ENCODE measurements at places on chromosomes 1 and 21.

DNA sequence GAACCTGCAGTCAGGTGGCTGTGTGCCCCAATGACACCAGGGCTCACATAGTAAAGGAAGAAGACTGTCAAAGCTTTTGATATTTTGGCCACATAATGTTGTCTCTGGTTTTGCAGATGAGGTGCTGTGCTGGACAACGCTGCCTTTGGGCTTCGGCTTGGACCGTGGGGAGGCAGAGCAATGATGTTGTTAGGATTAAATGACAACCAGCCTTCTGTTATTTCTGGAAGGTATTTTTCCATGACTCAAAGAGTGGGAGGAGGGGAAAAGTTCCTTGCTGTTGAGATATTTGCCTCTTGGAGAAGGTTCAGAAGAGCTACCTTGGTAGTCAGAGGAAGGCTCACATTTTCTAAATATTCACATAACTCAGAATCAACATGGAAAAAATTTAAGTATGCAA is 187.3 kb upstream of the GALNT2 start:
- no peak for DNase-seq

GRCh38 chr1:51147394-51147793 is 45.4 kb downstream of the C1orf185 start:
- DNase-seq: no peak

DNA sequence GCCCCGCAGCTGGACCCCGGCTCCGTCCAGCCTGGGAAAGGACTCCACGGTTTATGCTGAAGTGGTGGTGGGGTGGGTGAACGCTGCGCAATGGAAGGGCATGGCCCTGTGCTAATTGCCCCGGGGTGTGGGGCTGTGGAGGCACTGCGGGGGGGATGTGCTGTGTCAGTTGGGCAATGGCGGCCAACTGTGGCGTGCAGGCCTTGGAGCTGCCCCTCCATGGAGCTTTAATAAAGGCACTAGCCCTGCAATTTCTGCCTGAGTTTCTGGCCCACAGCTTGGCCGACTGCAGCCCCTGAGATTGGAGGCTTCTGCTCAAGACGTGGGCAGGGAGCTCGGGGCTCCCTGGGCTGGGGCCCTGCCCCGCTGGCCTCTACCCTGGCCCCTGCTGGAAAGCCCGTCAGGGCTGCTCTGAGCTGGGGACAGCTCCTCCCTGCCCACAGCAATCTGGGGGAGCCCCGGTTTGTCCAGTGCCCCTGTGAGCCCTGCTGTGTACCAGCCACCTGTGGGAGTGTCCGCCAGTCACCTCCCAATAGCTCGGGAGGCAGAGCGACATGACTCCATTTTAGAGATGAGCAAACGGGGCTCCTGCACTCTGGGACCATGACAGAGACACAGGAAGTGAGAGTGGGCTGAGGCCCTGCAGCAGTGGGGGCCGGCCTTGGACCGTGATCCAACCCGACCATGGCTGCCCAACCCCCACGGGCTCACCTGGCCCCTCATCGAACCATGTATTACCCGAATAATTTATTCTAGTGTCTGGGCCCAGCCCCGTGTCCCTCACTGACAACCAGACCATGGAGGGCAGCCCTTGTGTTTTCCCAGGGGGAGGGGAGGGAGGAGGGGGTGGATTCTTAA is 8.7 kb upstream of the TNFRSF14 start:
- no peak for DNase-seq

- DNase-seq: no peak
Observed at GRCh38 chr1:203273869-203274602, 31.3 kb upstream of the BTG2 start.

DNA sequence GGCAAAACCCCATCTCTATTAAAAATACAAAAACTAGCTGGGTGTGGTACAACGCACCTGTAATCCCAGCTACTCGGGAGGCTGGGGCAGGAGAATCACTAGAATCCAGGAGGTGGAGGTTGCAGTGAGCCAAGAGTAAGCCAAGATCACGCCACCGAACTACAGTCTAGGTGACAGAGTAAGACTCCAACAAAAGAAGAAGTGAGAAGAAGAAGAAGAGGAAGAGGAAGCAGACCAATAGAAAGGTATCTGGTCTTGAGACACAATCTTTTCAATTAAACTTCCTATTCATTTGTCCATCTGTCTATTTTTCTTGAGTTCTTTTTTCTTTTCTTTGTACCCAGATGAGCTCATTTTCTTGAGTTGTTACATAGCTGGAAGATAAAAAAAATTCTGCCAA is 55.7 kb upstream of the ACADM start:
- no peak for DNase-seq

DNA sequence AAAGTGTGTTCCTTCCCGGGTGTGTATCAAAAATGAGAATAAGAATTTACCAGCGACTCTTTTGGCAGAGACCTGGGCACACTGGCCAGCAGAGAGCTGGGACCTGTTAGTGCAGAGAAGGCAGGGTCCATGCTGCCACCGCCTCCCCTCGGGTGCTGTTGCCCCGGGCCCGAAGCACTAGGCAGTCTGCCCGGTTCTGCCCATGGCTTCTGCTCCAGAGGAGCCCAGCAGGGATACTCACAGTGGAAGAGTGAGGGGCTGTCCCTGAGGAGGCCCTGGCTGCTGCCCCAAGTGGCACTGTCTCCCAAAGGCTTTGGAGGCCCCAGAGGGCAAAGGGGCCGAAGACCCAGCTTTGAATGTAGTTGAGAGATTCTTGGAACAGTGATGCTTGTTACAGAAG is 80.5 kb downstream of the MIS18A start:
- DNase-seq: no peak

DNA sequence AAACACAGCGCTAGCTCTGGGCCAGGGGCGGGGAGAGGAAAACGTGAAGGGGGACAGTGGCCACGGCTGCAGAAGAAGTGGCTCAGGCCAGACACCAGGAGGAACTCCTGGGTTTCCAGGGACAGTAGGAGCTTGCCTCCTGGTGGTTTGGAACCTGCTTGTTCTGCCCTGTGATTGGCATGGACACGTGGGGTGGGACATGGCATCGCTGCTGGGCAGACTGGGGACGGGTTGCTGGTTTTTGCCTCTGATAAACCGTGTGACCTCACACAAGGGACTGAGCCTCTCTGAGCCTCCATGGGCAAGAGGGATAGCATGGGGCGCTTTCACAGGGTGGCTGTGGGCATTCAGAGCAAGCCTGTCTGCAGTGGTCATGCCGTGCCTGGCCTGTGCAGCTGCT is 7.5 kb upstream of the PLCH2 start:
- DNase-seq: no peak

GRCh38 chr1:167462341-167462740 is 56.0 kb downstream of the CD247 start:
- no peak for DNase-seq

- DNase-seq: no peak
Observed at GRCh38 chr1:67094191-67094590, 40.2 kb upstream of the SLC35D1 start.

GRCh38 chr21:33124889-33125288 is 54.9 kb downstream of the OLIG1 start:
- DNase-seq: no peak

DNA sequence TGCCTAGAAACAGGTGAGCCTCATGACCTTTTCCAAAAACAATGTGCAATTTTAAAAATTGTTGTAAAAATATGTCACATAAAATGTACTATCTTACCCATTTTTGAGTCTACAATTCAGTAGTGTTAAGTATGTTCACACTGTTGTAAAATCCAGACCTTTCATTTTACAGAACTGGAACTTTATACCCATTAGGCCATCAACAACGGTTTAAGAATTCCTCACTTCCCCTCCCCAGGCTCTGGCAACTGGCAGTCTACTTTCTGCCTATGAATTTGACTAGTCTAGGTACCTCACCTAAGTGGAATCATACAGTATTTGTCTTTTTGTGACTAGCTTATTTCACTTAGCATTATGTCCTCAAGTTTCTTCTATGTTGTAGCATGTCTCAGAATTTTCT is 8.6 kb downstream of the CTSE start:
- no peak for DNase-seq

DNA sequence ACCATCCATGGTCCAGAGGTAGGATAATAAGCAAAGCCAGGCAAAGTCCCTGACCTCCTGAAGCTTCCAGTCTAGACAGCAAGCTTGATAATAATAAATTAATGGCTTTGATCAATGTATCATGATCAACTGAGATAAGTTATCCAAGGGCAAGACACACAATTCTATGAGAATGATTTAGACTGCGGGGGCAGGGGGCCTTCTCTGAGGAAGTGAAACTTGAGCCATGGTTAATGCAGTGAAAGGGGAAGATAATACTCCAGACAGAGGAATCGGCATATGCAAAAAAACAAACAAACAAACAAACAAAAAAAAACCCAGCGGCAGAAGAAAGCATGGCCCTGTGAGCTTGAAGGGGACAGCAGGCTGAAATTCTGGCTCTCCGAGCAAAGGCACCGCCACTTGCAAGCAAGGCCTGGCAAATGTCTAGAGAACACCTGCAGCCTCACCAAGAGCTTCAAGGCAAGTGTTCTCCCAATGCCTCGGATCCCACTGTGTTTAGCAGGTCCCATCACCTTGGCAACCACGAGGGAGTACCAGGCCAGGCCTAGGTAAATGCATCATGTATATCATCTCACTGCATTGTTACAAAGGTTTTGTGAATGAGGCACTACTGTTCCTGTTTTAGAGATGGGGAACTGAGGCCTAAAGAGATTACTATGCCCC is 24.9 kb downstream of the CSMD2 start:
- DNase-seq: no peak

DNA sequence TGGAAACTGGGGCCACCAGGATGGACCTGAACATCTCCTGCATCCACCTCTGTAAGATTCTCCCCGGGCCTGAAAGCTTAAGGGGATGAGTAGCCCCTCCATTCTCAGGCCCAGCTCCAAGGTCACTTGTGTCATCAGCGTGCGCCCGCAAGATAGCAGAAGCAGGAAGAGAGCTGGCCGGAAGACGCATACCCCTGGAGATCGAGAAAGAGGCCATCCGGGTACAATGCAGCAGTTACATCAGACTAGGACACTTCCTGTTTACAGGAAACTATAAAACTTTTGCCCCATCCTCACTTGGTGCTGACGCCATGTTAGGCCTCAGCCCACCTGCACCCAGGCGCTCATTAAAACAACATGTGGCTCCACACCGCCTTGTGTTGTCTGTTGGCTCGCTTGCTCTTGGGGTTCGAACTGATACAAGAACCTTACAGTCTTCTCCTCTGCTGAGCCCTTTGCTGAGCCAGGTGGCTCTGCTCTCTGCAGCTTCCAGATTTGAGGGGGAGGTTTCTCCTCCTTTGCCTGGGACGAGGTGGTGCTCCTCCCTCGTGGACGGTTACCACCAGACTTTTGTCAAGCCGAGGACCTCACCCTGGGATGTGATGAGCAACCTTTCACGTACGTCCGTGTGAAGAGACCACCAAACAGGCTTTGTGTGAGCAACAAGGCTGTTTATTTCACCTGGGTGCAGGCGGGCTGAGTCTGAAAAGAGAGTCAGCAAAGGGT is 277.5 kb upstream of the C1orf174 start:
- DNase-seq: no peak

Data from SK-N-MC (cell line).